ENCODE measurements at places on chromosomes 7 and 10.

DNA sequence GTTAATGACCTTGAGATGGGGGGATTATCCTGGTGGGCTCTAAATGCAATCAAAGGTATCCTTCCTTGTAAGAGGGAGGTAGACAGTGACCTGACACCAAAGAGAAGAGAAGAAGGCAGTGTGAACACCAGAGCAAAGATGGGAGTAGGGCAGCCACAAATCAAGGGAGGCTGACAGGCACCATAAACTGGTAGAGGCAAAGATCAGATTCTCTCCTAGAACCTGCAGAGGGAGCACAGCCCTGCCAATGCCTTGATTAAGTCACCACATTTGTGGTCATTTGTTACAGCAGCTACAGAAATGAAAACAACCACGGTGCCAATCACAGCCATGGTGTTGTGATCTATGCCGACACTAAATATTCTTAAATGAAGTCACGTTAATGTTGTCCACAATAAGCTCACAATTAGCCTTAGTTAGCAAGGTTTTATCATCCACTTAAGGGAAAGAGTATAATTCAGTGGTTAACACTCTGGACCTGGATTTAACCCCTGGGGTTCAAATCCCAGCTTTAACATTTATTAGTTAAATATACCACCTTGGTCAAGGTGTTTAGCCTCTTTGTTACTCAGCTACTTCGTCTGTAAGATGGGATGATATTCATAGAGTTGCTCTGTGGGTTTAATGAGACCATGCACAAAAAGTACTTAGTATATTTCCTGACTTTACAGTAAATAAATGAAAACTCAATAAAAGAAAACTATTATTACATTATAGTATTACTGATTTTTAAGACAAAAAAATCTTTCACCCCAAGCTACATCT lies 70.8 kb downstream of the SGMS1 start:
- DNase-seq = peak; percentile 11

DNA sequence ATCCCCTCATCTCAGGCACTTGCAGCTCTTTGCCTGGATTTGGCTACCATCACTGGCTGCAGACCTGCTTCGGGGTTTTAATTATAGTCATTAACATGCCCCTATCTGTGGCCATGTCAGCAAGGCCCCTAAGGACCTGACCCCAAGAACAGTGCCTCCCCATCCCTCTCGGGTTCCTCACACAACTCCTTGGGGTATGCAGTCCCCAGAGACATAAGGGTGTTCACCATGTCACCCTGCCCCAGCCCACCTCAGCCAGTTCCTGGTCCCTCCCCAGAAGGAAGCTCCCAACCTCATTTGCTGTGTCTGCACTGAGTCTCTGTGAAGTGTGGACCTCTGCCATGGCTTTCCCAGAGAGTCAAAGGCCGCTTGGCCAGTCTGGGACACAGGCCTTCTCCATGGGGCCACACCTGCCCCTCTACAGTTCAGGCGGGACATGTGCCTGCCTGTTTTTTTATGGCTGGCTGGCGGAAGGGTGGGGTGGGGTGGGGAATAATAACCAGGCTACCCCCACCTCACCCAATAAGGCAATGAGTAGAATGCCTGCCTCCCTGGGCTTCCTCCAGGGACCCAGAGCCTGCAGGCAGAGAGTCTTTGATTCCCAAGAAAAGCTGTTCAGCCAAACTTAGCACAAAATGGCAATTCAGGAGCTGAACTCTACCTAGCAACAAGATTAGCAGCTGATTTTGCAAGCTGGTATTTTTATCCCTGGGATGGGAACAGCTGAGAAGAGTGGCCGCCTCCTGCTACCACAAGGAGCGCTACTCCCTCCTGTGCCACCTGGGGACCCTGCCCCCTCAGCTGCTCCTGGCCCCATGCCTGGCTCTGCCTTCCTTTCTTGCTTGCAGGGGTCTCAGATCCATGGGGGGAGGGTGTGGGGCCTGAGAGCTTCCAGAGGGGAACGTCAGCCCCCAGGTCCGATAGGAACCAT lies 23.7 kb upstream of the CAMK2B start:
- no peak for DNase-seq

GRCh38 chr10:124624466-124624865 lies 119.7 kb downstream of the FAM53B start:
- DNase-seq = no peak

- peak; percentile 15 for DNase-seq
Observed at GRCh38 chr7:88226886-88227516, 7.2 kb upstream of the SRI start.

Data from AG08395 (cell line).